Placental epithelial cell (primary cell): ENCODE measurements at places on chromosomes 2 and 18. TPM values are rescaled to one million over a fixed set of nuclear protein-coding genes. Genes with fewer than 3 reads are reported as not detected.

LTBP1 gene
- 168 and 265 TPM in 2 replicates for total RNA-seq

GAL3ST2 gene
- 0.79 TPM in 1 of 2 replicates, not detected in the other for total RNA-seq

STK39 gene
- total RNA-seq, result 5.1 and 5.6 TPM in 2 replicates

PER2 gene
- 4.3 and 5.9 TPM in 2 replicates for total RNA-seq

DSC3 gene
- total RNA-seq, result 344 and 521 TPM in 2 replicates

SP110 gene
- 27.1 and 28.7 TPM in 2 replicates for total RNA-seq

UGT1A6 gene
- 0.79 and 6.9 TPM in 2 replicates for total RNA-seq
